WERI-Rb-1 (cell line): ENCODE measurements at places on chromosomes 7 and 10.
A peak's percentile ranks its signal among the peaks of the same experiment; 100 is the strongest.

DNA sequence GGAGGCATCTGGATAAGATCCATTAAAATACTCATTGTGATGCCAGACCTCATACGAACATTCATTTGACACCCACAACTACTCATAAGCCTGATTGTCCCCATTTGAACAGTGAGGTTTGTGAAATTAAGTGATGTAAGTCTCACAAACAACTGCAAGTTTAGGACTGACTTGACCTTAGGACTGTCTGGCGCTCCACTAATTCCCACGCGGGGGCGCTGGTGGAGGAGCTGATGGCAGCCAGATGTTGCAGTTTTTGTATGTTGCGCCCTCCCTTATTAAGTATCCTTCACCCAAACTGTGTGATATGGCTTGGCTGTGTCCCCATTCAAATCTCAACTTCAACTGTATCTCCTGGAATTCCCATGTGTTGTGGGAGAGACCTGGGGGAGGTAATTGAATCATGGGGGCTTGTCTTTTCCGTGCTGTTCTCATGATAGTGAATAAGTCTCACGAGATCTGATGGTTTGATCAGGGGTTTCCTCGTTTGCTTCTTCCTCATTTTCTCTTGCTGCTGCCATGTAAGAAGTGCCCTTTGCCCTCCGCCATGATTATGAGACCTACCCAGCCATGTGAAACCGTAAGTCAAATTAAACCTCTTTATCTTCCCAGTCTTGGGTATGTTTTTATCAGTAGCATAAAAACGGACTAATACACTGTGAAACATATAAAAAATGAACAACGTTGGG lies 20.3 kb upstream of the TIAL1 start:
- DNase-seq, result no peak

- no peak for DNase-seq
Measured at GRCh38 chr10:49369216-49370162, 26.4 kb downstream of the DRGX start.

GRCh38 chr7:20432071-20432470 lies 101.4 kb downstream of the ITGB8 start:
- no peak for DNase-seq

DNA sequence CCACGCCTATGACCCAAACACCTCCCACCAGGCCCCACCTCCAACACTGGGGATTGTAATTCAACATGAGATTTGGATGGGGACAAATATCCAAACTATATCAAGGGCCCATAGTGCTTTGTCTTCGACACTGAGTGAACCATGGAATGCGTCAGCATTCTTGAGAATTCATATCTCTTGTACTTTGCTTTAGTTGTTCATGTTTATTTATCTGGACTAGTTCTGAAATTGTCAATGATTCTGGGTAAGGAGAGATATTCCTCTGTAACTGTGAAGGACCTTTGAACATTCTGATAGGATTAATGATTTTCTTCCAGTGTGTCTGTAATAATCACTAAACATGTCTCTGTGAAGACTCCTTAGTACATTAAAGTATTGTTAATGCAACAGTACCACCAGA lies 374.8 kb downstream of the LRMDA start:
- no peak for DNase-seq

GRCh38 chr7:157860406-157860805 lies 523.6 kb downstream of the DNAJB6 start:
- no peak for DNase-seq

- DNase-seq, result no peak
Measured at GRCh38 chr7:16989811-16990413, 108.1 kb upstream of the AGR3 start.

DNA sequence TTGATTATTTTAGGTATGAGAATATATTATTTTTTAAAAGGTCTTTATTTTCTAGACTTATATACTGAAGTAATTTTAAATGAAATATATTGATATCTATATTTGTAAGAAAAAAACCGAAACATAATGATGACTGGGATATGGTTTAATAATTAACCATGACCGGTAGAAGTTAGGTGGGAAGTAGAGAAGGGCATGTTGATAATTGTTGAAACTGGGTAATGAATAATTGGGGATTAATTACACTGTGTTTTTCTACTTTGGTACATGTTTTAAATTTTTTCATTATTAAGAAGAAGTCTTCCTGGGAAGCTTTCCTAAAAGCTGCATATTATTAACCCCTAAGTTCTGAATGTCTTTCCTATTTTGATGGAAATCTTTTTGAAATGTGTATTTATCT lies 16.3 kb downstream of the TSPAN12 start:
- no peak for DNase-seq

GRCh38 chr10:106980495-106981451 lies 183.7 kb downstream of the SORCS1 start:
- DNase-seq, result no peak

DNA sequence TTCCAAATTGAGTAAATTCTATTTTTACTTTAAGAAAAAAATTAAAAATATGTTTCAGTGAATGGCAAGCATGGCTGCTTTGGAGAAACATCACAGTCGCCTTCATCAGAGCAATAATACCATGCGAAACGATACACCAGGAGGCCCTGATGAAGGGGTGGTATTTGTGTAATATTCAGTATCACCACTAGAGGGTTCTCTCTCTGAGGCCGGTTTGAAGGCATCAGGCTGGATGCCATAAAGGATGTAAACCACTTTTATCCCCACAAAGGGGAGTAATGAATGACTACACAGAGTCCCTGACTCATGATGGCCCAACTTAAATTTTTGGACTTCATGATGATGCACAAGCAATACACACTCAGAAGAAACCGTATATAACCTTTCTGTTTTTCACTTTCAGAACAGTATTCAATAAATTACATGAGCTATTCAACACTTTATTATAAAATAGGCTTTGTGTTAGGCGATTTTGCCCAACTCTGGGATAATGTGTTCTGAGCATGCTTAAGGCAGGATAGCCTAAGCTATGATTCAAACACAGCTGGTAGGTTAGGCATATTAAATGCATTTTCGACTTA lies 95.5 kb downstream of the PPP1R17 start:
- peak; percentile 30 for DNase-seq

DNA sequence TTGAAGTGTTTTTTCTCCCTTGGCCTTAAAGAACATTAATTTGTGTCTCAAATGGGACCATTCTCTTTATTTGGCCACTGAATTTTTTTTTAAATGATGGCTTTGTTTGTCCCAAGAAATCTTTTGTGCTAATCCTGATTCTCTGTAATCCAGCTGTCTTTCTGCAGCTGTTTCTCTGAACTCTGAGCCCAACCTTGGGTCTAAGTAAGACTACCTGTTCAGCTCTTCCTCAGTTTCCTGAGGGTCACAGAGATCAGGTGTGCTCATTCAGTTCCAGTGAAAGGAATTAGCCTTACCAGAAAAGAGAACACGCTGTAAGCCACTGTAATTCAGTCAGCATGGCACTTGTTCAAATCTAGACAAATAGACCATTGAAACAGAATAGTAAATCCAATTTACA lies 94.2 kb downstream of the ANKIB1 start:
- no peak for DNase-seq

GRCh38 chr7:1359051-1359400 lies 100.2 kb downstream of the MICALL2 start:
- DNase-seq, result no peak

DNA sequence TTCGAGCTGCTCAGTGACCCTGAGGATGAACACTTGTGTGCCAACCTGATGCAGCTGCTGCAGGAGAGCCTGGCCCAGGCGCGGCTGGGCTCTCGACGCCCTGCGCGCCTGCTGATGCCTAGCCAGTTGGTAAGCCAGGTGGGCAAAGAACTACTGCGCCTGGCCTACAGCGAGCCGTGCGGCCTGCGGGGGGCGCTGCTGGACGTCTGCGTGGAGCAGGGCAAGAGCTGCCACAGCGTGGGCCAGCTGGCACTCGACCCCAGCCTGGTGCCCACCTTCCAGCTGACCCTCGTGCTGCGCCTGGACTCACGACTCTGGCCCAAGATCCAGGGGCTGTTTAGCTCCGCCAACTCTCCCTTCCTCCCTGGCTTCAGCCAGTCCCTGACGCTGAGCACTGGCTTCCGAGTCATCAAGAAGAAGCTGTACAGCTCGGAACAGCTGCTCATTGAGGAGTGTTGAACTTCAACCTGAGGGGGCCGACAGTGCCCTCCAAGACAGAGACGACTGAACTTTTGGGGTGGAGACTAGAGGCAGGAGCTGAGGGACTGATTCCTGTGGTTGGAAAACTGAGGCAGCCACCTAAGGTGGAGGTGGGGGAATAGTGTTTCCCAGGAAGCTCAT lies 1.1 kb downstream of the DDIT4 start:
- DNase-seq, result peak; percentile 76

DNA sequence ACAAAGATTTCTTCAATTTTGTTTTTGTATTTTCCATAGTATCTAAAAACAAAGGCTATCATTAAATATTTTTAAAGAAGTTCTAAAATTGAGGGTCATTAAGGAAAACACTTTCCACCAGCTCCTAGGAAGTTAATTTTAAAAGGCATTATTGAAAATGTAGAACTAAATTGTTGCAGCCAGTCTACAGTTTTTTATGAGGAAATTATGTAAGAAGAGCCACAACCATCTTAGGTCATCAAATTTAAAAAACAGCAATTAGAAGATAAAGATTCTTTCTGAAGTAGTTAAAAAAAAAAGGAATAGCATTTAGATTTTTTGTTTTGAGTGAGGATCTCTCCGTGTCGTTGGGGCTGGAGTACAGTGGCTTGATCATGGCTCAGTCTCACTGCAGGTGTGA lies 161.7 kb downstream of the NRBF2 start:
- no peak for DNase-seq

DNA sequence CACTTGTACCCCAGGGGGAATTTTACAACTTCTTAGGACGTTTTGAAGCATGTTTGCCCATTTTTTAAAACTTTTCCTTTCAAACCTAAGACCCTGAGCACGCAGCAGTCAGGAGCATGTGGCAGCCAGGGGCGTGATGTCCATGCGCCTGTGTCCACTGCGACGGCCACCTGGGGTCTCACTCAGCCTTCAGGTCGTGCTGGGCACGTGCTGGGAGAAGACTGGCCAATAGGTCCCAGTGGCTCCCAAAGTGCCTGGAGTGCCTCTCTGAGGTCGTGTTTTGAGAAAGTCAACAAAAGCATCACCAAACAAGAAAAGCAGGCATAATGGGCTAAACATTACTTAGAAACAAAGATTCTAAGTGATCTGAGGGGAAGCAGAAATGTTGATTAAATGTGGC lies 14.8 kb downstream of the LRRC27 start:
- no peak for DNase-seq

- DNase-seq, result no peak
Measured at GRCh38 chr10:11163780-11164550, 146.3 kb downstream of the CELF2 start.

- peak; percentile 21 for DNase-seq
Measured at GRCh38 chr7:116786791-116787443, 75.5 kb upstream of the CAPZA2 start.

GRCh38 chr10:126126023-126126422 lies 229.7 kb downstream of the FANK1 start:
- no peak for DNase-seq

DNA sequence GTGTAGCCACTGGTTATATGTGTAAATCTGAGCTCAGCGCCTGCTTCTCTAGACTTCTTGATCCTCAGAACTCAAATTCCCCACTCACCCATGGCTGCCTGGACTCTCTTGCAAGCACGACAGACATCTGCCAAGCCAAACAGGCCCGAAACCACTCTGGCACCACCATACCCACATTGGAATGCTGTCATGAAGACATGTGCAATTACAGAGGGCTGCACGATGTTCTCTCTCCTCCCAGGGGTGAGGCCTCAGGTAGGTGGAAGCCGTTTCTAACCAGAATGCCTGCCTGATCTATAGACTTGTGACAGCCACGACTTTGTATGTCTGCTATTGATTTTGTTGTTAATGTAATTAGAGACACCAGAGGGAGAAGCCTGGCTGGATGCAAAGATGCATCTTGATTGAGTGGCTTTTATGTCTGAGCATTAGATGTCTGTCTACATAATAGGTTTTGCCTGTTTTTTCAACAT lies 4.0 kb downstream of the BAMBI start:
- no peak for DNase-seq

DNA sequence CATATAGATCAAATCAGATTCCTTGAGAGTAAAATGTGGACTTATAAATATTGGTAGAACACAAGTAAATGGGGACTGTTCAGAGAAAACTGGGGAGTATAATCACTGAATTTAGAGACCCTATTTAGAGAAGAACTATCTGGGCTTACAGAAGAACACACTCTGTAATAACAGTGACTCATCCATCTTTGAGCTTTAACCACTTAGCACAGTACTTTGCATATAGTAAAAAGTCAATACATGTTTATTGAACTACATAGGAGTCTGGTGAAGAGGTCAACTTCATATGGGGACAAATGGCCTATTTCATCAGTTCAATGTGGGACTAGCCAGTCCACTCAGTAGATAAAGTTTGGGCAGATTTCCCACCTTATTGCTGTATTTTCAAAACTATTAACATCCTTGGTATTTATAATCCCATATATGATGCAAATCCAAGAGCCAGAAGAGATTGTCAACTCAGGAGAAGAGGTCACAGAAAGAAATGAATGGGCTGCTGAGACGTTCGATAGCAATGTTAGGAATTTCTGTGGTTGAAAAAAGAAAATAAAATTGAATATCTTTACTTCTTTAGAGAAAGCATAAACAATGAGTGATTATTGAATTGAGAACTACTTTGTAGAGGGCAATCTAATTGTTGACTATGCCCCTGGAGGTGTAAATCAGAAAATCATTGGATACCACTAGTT lies 119.3 kb upstream of the CACNA2D1 start:
- DNase-seq, result no peak

GRCh38 chr10:123309731-123310130 lies 155.5 kb downstream of the BUB3 start:
- DNase-seq, result no peak

DNA sequence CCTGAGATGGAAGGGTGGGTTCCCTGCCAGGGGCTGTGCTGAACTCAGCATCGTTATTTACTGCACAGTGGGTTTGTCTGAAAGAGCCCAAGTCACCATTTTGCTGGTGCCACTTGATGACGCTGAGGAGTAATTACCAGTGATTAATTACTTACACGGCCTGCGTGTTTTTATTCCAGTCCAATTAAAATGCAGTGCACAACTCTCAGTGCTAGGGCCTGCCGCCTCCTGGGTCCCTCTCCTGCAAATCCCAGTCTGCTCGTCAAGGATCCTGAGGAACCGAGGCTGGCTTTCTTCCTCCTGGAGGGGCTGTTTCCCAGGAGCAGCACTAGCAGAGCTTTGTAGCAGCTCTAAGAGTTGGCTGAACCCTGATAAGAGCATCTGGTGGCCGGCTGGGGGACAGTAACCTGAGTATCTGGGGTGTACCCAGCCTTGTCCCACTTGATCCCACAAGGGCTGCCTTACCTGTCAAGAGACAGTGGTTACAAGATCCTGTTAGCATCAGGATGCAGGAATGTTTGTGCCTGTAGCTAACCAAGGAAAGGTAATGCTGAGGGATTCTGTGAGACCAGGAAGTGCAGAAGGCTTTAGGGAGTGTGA lies 45.1 kb upstream of the LRRC4 start:
- DNase-seq, result no peak
